Urinary bladder (tissue), 4 donors: ENCODE measurements at places on chromosomes 5 and 9.

DNA sequence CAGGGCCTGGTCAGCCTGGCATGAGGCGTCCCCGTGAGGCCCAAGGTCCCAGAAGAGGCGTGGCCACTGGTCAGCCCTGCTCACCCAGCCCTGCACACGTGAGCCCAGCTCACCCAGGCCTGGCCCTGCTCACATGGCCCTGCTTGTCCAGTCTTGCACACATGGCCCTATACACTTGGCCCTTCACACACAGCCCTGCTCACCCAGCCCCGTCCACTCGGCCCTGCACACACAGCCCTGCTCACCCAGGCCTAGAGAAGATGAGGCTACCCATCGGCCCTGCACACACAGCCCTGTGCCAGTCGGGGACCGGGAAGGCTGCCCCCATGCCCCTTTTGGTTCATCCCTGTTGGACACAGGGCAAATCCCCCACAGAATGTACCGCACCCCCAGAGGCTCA lies 28.4 kb downstream of the ZDHHC11B start:
- no peak for DNase-seq

DNA sequence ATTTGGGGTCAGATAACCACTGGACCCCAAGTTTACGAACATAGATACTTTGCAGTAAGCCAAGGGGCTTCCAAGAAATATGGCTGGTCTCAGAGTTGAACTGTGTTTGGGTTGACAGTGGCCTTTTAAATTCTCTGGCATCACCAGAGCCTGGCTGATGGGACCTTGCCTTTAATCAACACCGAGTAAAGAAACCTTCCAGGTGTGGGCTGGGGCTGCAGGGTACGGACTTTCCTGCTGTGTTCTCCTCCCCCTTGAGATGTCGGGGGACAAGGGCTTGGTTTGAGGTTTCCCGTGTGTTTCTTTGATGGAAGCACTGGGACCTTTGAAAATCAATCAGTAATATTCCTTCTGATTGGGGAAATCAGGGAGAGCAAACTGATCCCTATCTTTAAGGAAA lies 140.1 kb downstream of the MTX3 start:
- no peak for DNase-seq

DNA sequence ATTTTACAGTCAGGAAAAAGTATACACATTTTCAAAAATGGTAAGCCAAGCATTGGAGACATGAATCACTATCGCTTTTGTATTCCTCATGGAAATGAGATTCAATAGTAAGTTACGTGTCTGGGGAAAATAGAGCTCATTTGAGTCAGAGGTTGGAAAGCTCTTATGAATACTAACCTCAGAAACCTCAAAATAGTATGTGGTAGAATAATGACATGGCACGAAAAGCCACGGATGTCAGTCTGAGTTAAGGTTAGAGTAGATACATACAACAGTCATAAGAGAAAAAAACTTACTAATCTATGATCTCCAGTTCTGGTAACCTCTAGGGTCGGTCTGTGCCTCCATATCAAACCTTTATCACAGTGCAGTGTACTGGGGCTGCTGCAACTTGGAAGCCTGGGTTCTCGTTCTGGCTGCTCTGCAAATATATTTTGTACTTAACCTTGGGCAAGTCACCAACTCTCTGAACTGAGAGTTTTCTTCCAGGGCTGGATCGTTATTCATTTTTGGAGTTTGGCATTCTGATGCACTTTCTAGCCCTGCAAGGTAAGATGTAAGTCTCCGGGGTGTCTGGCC lies 31.8 kb downstream of the MAP1B start:
- no peak for DNase-seq

DNA sequence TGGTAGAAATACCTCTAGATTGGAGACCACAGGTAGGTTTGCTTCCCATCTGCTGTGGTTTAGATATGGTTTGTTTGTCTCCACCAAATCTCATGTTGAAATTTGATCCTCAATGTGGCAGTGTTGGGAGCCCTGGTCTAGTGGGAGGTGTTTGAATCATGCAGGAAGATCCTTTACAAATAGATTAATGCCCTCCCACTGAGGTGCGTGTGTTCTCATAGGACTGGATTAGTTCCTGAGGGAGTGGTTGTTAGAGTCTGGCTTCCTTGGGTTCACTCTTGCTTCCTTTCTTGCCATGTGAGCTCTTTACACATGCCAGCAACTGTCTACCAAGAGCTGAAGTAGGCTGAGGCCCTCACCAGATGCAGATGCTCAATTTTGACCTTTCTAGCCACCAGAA lies 391.1 kb upstream of the GRIA1 start:
- no peak for DNase-seq

- DNase-seq: no peak
These were observed 70.8 kb downstream of the SERINC5 start for GRCh38 chr5:80185095-80185494.

DNA sequence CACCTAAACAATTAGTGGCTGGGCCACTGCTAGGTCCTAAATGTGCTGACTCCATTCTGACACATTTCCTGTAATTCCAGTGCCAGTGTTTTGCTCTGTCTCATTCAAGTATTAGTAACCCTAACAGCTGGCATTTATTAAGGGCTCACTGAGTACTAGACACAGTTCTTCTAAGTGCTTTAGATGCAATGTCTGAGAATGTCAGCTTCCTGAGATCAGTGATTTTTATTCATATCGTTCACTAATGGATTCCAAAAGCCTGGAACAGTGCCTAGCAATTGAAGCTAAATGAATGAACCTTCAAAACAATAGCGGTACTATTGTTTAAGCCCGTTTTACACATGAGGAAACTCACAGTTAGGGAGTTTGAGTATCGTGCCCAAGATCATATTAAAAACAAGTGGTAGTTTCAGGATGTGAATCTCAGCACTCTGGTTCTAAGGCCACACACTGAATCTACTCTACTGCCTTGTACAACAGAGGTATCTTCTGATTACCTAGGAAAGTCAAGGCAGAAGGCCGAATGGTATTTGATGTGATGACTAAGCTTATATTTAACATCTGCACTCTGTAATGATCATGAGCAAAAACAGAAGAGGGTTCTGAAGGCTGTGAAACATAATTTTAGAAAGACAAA lies 304.0 kb downstream of the PJA2 start:
- DNase-seq: no peak

DNA sequence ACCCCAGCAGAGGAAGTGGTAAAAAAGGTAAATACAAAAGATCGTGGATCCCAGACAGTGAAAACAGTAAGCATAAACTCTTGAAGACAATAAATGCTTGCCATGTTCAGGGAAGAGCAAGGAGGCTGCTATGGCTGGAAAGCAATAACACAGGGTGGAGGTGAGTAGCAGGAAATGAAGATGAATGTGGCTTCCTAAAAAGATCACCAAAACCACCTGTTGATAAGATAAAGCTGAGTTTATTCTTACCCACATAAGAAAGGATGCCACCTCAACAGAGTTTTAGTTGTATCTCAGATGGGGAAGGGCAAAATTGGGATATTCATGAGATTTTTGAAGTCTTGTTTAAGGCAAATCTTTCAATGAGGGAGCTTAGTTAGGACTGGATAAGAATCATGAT lies 273.3 kb downstream of the MSX2 start:
- no peak for DNase-seq

DNA sequence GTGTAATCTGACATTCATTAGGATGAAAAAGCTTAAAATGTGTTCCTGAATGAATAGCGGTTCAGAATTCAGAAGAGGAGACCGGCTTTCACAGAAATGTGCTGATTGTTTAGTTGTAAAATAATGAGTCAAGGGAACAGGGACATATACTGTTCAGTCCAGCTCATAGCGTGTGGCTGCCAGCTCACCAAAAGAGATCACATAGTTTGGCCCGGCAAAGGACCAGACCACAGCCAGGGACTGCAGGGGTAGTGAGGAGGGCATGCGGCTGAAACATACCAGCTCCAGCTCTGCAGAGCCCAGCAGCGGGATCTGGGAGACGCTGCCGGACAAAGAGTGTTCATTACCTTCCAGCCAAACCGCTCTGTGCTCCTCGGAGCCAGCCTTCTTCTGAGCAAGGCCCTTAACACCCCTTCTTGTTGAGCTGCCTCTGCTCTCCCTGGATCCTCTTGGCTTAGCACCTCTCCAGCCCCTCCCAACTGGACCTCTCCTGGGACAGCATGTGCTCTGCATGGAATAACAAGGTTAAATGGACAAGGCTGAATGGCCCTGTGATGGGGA lies 116.8 kb upstream of the CNTLN start:
- DNase-seq: no peak
